ENCODE measurements at places on chromosomes 7 and 10.

DNA sequence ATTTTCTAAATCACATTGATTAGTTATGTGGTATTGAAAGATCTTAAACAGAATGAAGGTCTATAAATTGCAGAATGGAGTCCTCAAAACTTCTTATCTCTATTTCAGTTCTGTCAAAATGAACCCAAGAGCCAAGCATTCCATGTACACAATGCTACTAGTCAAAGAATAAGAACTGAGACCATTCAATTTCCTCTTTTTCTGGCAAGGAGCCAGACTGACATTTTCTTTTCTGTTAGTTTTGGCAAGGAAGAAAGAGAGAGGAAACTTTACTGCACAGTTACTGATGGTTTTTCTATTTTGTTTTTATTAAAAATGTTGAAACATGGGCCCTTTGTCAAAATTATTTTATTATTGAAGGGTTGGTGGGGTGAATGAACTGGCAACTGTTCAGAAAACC lies 181.8 kb upstream of the FERD3L start:
- no peak for DNase-seq

GRCh38 chr7:128783143-128783861 lies 7.7 kb upstream of the OPN1SW start:
- no peak for DNase-seq

DNA sequence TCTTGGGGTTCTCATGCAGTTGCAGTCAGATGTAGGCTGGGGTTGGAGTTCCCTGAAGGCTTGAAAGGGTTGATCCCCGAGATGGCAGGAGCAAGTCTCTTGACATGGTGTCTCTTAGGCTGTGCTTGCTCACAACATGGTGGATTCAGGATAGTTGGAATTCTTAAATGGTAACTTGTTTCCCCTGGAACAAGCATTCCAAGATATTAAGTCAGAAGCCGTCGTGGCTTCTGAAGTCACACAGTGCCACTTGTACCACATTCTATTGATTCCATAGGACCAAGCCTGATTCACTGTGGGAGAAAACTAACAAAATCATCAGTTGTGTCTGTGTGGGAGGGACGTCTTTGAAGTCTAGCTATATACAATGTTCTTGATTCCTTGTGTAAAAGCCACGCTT lies 3.5 kb upstream of the SLC35B4 start:
- DNase-seq: no peak

- no peak for DNase-seq
Observed at GRCh38 chr7:76151932-76152331, 49.8 kb upstream of the SRRM3 start.

DNA sequence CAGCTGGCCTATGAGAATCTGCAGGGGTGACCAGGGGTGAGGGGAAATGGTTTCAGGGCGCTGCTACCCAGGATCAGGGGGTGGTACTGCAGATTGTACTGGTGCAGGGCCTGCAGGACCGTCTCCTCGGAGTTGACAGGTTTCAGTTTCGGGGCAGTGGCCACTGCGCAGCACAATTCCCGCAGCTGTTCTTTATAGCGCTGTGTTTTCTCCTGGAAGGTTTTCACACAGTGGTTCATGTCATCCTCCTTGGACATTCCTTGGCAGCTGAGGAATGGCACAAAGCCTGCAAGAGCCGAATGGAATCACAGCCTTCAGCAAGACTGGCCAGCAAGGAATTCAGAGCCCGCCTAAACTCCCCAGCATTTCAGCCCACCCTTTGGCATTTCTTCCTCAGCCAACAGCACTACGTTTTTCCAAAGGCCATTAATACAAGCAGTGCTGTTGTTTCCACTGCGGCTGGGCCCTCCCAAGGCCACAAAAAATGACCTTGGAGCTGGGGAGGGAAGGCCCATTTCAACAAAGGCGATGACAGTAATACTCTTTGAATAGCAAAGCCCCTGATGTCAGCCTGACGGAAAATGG lies 44.9 kb downstream of the PNLIPRP2 start:
- DNase-seq: no peak

GRCh38 chr7:157711353-157711888 lies 374.6 kb downstream of the DNAJB6 start:
- DNase-seq: no peak

All from activated T-helper 1 cell treated with Interleukin-2 at 50 U/mL for 16 hours (primary cell).